ENCODE measurements at places on chromosomes 2 and 18. TPM values are rescaled to one million over a fixed set of nuclear protein-coding genes. Genes with fewer than 3 reads are reported as not detected.

Gene TMEM37
- total RNA-seq, result not detected

Gene SERPINB5
- total RNA-seq, result not detected

Gene SLC23A3
- not detected for total RNA-seq

Gene C2orf66
- not detected for total RNA-seq

Gene PSMA8
- not detected for total RNA-seq

Gene FASTKD2
- 47.9 TPM for total RNA-seq

Gene MC4R
- not detected for total RNA-seq

Gene MYCN
- total RNA-seq, result not detected

Gene TCF7L1
- 0.53 TPM for total RNA-seq

Gene CCDC102B
- 22.1 TPM for total RNA-seq

Measured in myocyte (in vitro differentiated cells).